ENCODE measurements at places on chromosomes 16 and 17. TPM values are rescaled to one million over a fixed set of nuclear protein-coding genes. Genes with fewer than 3 reads are reported as not detected.

Gene MPP3
- total RNA-seq = 5.5 TPM

Gene CLEC10A
- total RNA-seq = not detected

Gene ANKRD40CL
- total RNA-seq = not detected

Gene HS3ST3B1
- total RNA-seq = 23.7 TPM

Gene MIEN1
- 65.7 TPM for total RNA-seq

Gene HNF1B
- total RNA-seq = not detected

Gene ADAD2
- total RNA-seq = not detected

Gene KRTAP4-3
- not detected for total RNA-seq

Gene KRT28
- not detected for total RNA-seq

Gene MKS1
- 7.5 TPM for total RNA-seq

Gene SLC2A4
- total RNA-seq = 0.07 TPM

Gene FNDC8
- not detected for total RNA-seq

Gene MTSS2
- total RNA-seq = 91.6 TPM

Gene DRC3
- 0.64 TPM for total RNA-seq

Gene CD300E
- total RNA-seq = not detected

Gene PAQR4
- 14.1 TPM for total RNA-seq

Gene SPATA2L
- total RNA-seq = 7.0 TPM

Gene CCL8
- total RNA-seq = not detected

Gene C16orf74
- 18.0 TPM for total RNA-seq

Gene CBLN1
- total RNA-seq = not detected

Gene KRT16
- not detected for total RNA-seq

Gene TIMM22
- total RNA-seq = 18.5 TPM

Gene ITGB4
- total RNA-seq = 0.78 TPM

Gene SPAG7
- total RNA-seq = 71.9 TPM

Gene PLXDC1
- total RNA-seq = 0.87 TPM

Gene HSD17B2
- 0.17 TPM for total RNA-seq

Gene ANTKMT
- total RNA-seq = 59.1 TPM

Gene IKZF3
- total RNA-seq = not detected

Gene TVP23A
- not detected for total RNA-seq

Gene ALOX12
- total RNA-seq = not detected

Gene SNF8
- 161 TPM for total RNA-seq

Gene NT5M
- 0.37 TPM for total RNA-seq

Gene CCL22
- not detected for total RNA-seq

Gene UTS2R
- total RNA-seq = not detected

Gene FZD2
- 91.9 TPM for total RNA-seq

Gene HOXB8
- not detected for total RNA-seq

Gene C16orf92
- total RNA-seq = not detected

Gene KRT23
- not detected for total RNA-seq

Gene HSD11B2
- not detected for total RNA-seq

Gene NPIPA2
- total RNA-seq = 1.7 TPM

Gene PABPN1L
- total RNA-seq = not detected

Gene TAT
- total RNA-seq = not detected

Gene TBC1D3I
- not detected for total RNA-seq

Gene KRTAP4-4
- total RNA-seq = not detected

Gene NEUROD2
- total RNA-seq = not detected

All from HFFc6 (cell line).